ENCODE measurements at places on chromosomes 5 and 9.

GRCh38 chr5:23221831-23222230 is 285.6 kb upstream of the PRDM9 start:
- no peak for DNase-seq

GRCh38 chr5:32346869-32347268 is 34.1 kb upstream of the MTMR12 start:
- DNase-seq: no peak

- no peak for DNase-seq
Observed at GRCh38 chr5:82142928-82143577, 135.1 kb downstream of the RPS23 start.

- DNase-seq: no peak
Observed at GRCh38 chr5:164048359-164048926, 543.0 kb downstream of the MAT2B start.

- no peak for DNase-seq
Observed at GRCh38 chr9:125757834-125758233, 10.7 kb downstream of the PBX3 start.

DNA sequence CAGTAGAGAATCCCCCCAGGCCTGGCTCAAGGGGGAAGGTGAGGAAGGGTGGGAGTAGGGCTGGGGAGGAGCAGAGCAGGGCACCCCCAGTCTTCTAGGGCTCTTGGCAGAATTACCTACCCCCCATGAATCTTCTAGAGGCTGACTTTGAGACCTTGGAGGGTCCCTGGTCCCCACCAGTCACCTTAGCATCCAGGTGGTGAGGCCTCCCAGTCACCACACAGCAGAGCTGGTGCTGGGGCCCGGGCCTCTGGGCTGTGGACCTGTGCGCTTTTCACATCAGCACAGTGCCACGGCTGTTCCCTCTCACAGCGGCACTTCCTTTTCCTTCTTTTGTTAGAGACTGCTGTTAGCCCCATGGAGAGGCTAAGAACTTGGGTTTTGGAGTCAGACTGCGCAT is 148.6 kb upstream of the PITX1 start:
- no peak for DNase-seq

DNA sequence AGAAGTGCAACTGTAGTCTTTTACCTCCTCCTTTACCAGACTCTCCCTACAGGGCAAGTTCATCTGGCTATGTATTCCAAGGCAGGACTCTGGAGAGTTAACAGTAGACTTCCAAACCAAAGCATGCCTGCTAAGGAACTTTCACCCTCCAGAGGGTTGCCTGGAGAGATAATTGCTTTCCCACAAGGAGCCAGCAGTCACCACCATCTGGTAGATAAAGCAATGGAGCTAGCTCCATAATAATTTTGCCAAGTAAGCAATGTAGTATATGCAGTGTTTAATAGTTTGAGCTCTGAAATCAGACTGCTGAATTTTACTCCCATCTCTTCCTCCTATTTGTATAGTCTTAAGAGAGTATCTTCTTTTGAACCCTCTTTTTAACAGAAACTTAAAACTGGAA is 566.8 kb upstream of the PTGER4 start:
- DNase-seq: no peak

- no peak for DNase-seq
Observed at GRCh38 chr9:136127313-136127712, 8.6 kb upstream of the TMEM250 start.

- no peak for DNase-seq
Observed at GRCh38 chr5:142074006-142074405, 34.6 kb upstream of the NDFIP1 start.

- no peak for DNase-seq
Observed at GRCh38 chr9:91720751-91721705, 229.0 kb downstream of the ROR2 start.

GRCh38 chr5:137560420-137560819 is 61.3 kb upstream of the SPOCK1 start:
- DNase-seq: no peak

DNA sequence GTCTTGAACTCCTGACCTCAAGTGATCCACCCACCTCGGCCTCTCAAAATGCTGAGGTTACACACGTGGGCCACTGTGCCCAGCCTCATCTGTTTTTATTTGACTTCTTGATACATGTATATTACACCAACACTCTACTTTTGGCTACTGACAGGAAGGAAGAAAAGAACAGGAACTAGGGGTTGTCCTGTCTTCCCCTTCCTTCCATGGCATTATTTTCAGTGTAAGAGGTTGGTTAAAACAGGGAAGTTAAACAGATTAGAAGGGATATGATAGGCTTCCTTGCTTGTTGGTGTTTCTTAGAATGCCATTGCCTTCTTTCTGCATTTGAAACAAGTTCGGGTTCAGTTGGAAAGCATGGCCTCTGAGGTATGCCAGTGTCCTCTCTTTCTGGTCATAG is 312.8 kb downstream of the NDUFS4 start:
- DNase-seq: no peak

GRCh38 chr5:21071421-21071820 is 1083.4 kb upstream of the CDH18 start:
- DNase-seq: no peak

DNA sequence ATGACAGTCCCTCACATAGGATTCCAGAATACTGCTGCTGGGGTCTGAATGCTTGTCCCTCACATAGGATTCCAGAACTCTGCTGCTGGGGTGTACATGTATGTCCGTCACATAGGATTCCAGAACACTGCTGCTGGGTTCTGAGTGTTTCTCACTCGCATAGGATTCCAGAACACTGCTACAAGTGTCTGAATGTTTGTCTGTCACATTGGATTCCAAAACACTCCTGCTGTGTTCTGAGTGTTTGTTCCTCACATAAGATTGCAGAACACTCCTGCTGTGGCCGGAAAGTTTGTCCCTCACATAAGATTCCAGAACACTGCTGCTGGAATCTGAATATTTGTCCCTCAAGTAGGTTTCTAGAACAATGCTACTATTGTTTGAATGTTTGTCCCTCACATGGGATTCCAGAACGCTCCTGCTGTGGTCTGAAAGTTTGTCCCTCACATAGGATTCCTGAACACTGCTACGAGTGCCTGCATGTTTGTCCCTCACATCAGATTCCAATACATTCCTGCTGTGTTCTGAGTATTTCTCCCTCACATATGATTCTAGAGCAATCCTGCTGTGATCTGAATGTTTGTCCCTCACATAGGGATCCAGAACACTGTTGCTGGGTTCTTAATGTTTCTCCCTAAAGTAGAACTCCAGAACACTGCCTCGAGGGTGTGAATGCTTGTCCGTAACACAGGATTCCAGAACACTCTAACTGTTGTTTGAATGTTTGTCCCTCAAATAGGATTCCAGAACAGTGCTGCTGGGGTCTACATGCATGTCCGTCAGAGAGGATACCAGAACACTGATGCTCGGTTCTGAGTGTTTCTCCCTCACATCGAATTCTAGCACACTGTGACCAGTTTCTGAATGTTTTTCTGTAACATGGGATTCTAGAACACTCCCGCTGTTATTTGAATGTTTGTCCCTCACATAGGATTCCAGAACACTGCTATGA is 200.4 kb downstream of the FOXD4L6 start:
- DNase-seq: no peak

DNA sequence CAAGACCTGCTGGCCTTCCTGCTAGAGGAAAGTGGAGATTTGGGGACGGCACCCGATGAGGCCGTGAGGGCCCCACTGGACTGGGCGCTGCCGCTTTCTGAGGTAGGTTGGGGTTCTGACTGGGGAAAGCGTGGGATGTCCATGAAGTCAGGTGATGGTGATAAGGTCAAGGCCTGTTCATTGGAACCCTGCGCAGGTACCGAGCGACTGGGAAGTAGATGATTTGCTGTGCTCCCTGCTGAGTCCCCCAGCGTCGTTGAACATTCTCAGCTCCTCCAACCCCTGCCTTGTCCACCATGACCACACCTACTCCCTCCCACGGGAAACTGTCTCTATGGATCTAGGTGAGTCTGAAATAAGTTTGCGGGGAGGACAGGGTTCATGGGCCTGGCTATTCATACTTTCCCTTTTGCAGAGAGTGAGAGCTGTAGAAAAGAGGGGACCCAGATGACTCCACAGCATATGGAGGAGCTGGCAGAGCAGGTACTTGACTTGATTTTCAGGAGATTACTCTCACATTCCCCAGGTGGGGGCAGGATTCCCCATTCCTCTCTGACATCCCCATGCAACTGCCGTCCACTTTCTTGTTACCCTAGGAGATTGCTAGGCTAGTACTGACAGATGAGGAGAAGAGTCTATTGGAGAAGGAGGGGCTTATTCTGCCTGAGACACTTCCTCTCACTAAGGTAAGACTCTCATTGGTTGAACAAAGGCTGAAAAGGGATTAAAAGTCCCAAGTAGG is 505 bp downstream of the CREB3 start:
- no peak for DNase-seq

GRCh38 chr5:64827703-64828102 is 59.0 kb downstream of the CWC27 start:
- DNase-seq: no peak

DNA sequence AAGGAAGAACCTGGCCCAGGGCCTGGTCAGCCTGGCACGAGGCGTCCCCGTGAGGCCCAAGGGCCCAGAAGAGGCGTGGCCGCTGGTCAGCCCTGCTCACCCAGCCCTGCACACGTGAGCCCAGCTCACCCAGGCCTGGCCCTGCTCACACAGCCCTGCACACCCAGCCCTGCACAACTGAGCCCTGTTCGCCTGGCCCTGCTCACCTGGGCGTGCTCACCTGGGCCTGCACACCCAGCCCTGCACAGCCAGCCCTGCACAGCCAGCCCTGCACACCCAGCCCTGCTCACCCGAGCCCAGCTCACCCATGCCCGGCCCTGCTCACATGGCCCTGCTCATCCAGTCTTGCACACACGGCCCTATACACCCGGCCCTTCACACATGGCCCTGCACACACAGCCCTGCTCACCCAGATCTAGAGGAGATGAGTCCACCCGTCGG is 2.1 kb downstream of the ZDHHC11 start:
- no peak for DNase-seq

DNA sequence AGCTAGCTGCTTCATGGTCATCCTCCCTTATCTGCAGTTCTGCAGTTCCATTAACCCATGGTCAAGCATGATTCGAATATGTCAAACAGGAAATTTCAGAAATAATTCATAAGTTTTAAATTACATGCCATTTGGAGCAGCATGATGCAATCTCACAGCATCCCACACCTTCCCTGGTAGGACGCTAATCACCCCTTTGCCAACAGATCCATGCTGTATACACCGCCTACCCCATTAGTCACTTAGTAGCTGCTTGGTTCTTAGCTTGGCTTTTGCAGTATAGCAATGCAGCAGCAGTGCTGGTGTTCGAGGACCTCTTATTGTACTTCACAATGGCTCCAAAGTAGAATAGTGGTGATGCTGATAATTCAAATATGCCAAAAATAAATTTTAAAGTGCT is 739.7 kb upstream of the CDH9 start:
- DNase-seq: no peak

DNA sequence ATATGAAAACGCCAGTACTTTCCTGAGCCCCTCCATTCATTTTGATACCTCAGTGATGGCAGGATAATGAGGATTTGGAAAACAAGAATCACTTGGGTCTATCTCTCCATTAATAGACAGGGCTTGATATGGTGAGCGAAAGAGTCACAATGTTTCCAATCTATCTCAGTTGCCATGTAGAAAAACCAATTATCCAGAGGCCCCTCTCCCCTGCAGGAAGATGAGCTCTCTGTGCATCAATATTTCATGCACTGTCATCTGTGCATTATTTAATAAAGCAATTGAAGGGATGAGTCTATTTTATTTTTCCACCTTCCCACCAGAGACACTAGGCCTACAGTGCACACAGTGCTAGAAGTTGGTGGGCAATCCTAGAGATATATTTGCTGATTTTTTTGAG is 326.9 kb downstream of the SPOCK1 start:
- DNase-seq: peak; percentile 18

GRCh38 chr5:42483472-42484154 is 60.4 kb downstream of the GHR start:
- no peak for DNase-seq

DNA sequence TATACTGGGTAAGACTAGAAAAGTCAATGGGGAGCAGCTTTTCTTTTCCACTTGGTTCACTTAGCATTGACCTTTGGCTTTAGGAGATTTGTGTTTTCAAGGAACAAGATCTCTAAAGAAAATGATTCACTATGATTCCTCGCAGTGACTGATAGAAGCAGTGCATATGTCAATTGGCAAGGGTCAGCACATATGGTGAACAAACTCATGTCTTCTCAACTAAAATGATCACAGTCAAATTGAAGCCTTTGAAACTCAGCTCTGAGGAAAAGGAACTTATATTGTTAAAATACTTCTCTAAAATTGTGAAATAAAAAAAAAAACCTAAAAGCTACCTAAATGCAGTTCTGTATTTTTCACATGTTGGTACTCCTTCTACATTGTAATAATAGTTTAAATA is 43.2 kb upstream of the IL7R start:
- no peak for DNase-seq

DNA sequence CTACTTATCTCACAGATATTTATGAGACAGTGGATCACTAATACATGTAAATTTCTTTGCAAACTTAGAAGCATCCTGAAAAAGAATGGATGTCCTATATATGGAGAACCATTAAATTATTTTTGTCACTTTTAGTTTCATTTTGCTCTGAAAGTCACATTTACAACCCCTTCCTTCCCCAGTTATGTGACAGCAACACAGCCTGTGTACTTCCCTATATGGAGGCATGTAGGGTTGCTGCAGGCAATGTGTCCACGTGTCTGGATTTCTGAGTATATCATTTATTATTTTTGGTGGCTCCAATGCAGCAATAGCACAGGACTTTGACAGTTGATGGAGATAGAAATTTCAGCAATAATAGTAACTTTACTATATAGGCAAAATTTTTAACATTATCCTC is 156.4 kb downstream of the ST8SIA4 start:
- DNase-seq: no peak

DNA sequence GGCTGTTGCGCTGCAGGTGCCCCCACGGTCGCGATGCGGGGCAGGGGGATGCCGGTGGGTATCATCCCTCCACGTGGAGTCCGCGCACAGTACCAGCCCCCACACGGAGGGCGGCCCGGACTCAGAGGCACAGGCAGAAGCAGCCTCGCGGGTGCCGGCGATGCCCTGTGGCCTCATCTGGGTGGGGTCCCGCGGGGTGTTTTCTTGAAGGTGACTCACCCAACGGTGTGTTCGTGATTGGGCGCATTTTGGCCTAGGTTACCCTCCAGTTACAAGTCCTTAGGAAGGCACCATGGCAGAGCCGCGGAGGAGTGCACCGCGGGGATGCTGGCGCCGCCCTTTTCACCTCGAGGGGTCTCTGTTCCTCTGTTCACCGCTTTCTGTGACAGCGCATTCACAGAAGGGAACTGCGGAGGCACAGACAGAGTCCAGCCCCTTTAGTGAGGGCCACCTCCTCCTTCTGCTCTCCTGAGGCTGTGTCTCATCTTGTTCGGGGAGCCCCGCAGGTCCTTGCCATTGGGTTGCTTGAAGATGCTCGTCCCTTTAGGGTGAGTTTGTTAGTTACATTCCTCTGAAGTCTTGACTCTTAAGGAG is 21.6 kb upstream of the EXOC3 start:
- no peak for DNase-seq

GRCh38 chr9:127135056-127135745 is 12.8 kb upstream of the ANGPTL2 start:
- DNase-seq: no peak

- DNase-seq: no peak
Observed at GRCh38 chr5:172587061-172587405, 54.0 kb upstream of the NEURL1B start.
